ENCODE measurements at places on chromosomes 3 and 15.

GRCh38 chr3:197372047-197372661, 73.7 kb upstream of the DLG1 start:
- no peak for DNase-seq
- H3K36me3 ChIP-seq = no peaks in the 10 kb centered on the region
- no peak overlapping the region for H3K4me3 ChIP-seq
- no peaks in the 10 kb centered on the region for H3K4me1 ChIP-seq
- no peak overlapping the region for H3K27ac ChIP-seq

DNA sequence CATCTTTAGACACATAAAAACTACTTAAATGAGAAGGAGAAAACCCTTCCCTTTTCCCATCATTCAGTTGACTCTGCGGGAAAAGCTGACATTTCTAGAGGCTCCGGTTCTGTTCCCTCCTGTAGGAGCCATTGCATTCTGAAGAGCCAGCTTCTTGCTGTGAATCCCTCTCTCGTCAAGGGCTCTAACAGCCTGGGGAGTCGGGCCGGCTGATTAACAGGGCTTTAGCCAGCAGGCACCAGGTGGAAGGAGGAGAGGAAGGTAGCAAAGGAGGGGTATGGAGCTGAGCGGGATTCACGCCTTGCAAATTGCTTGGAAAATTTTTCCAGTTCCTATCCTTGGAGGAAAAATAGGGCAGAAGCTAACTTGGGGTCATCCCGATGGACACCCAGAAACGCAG, 108.3 kb upstream of the UBE2E1 start:
- H3K27me3 ChIP-seq = no peaks in the 10 kb centered on the region
- no peak for DNase-seq
- no peak overlapping the region for H3K27ac ChIP-seq
- H3K4me1 ChIP-seq = no peaks in the 10 kb centered on the region

GRCh38 chr3:45272032-45272810, 46.1 kb upstream of the TMEM158 start:
- no peaks in the 10 kb centered on the region for H3K4me1 ChIP-seq
- H3K36me3 ChIP-seq = no peaks in the 10 kb centered on the region
- DNase-seq = no peak
- H3K27me3 ChIP-seq = no peaks in the 10 kb centered on the region
- H3K4me3 ChIP-seq = no peak overlapping the region

DNA sequence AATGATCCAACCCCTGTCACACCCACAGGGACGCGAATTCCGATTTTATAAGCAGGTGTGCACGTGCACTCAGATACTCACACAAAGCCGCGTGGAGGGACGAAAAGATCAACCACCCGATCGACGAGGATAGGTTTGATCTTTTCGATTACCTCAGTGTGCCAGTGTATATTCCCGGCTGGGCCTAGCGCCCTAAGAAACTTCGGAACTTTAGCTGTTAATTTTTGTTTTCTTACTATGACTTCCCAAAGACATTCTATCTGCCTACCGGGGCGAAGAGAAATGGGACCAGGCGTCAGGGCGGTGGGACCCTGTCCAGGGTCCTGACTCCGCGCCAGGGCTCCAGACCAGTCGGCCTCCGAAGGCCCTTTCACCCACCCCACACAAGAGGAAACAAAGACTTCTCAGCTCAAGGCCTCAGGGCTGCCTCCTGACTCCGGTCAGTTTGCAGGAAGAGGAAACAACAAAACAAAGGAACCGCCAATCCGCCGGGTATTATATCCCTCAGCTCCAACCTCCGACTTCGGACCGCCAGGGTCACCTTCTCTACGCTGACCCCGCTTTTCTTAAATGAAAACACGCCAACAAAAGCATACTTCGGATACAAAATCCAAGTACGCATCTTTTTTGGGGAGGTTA, 6.8 kb downstream of the ONECUT1 start:
- H3K36me3 ChIP-seq = no peaks in the 10 kb centered on the region
- H3K4me1 ChIP-seq = peaks cover 13% of the 10 kb centered on the region
- H3K27ac ChIP-seq = no peak overlapping the region
- peaks cover 44% of the 10 kb centered on the region for H3K27me3 ChIP-seq
- peak overlapping the region; percentile 23 for H3K4me3 ChIP-seq

- H3K4me3 ChIP-seq = no peak overlapping the region
- no peak for DNase-seq
- no peaks in the 10 kb centered on the region for H3K27me3 ChIP-seq
- no peak overlapping the region for H3K27ac ChIP-seq
- no peaks in the 10 kb centered on the region for H3K36me3 ChIP-seq
Observed at GRCh38 chr3:146550743-146551510, 6.5 kb upstream of the PLSCR1 start.

GRCh38 chr15:67796196-67797127, 28.8 kb upstream of the SKOR1 start:
- H3K36me3 ChIP-seq = no peaks in the 10 kb centered on the region
- no peak for DNase-seq
- H3K27me3 ChIP-seq = no peaks in the 10 kb centered on the region
- peaks cover 5% of the 10 kb centered on the region for H3K4me1 ChIP-seq

GRCh38 chr3:50392101-50392715, 32.9 kb upstream of the TMEM115 start:
- H3K36me3 ChIP-seq = no peaks in the 10 kb centered on the region
- H3K27me3 ChIP-seq = no peaks in the 10 kb centered on the region
- H3K4me3 ChIP-seq = no peak overlapping the region
- no peaks in the 10 kb centered on the region for H3K4me1 ChIP-seq
- no peak overlapping the region for H3K27ac ChIP-seq

DNA sequence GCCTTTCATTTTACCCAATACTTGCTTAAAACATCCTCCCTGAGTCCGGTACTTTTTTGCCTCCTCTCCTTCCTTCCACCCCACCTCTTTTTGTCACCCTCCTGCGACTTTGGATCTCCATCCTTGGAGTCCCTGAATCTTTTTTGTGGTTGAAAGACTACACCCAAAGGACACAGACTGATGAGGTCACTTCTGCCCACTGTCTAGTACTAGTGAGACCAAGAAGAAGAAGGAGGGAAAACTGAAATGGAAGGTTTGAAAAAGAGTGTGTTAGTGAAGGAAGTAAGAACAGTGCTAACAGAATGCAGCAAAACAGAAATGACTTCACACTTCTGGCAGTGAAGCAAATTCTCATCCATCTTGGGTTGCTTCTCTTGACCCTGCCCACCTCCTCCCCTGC, 6.6 kb downstream of the B3GNT5 start:
- DNase-seq = no peak
- H3K4me1 ChIP-seq = peaks cover 2% of the 10 kb centered on the region

DNA sequence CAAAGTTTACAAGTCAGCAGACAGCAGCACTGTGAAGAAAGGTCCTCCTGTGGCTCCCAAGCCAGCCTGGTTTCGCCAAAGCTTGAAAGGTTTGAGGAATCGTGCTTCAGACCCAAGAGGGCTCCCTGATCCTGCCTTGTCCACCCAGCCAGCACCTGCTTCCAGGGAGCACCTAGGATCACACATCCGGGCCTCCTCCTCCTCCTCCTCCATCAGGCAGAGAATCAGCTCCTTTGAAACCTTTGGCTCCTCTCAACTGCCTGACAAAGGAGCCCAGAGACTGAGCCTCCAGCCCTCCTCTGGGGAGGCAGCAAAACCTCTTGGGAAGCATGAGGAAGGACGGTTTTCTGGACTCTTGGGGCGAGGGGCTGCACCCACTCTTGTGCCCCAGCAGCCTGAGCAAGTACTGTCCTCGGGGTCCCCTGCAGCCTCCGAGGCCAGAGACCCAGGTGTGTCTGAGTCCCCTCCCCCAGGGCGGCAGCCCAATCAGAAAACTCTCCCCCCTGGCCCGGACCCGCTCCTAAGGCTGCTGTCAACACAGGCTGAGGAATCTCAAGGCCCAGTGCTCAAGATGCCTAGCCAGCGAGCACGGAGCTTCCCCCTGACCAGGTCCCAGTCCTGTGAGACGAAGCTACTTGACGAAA, 24.2 kb downstream of the STARD5 start:
- H3K36me3 ChIP-seq = no peaks in the 10 kb centered on the region
- no peak overlapping the region for H3K27ac ChIP-seq
- no peak overlapping the region for H3K4me3 ChIP-seq
- DNase-seq = no peak
- peaks cover 6% of the 10 kb centered on the region for H3K4me1 ChIP-seq

GRCh38 chr3:130760922-130761321, 14.3 kb upstream of the PIK3R4 start:
- no peaks in the 10 kb centered on the region for H3K27me3 ChIP-seq
- DNase-seq = no peak
- H3K4me3 ChIP-seq = no peak overlapping the region
- H3K36me3 ChIP-seq = no peaks in the 10 kb centered on the region
- no peak overlapping the region for H3K27ac ChIP-seq

DNA sequence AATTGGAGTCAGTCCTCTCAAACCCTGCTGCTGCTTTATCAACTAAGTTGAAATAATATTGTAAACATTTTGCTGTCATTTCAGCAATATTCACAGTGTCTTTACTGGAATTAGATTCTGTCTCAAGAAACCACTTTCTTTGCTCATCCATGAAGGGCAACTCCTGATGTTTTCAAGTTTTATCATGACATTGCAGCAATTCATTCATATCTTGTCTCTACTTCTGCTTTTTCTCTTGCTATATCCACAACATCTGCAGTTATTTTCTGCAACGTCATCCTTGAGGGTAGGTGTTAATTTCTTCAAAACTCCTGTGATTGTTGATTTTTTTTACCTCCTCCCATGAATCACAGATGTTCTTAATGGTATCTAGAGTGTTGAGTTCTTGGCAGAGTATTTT, 181.6 kb downstream of the EPHA6 start:
- no peaks in the 10 kb centered on the region for H3K36me3 ChIP-seq
- H3K4me3 ChIP-seq = no peak overlapping the region
- H3K4me1 ChIP-seq = no peaks in the 10 kb centered on the region
- no peaks in the 10 kb centered on the region for H3K27me3 ChIP-seq
- DNase-seq = no peak

DNA sequence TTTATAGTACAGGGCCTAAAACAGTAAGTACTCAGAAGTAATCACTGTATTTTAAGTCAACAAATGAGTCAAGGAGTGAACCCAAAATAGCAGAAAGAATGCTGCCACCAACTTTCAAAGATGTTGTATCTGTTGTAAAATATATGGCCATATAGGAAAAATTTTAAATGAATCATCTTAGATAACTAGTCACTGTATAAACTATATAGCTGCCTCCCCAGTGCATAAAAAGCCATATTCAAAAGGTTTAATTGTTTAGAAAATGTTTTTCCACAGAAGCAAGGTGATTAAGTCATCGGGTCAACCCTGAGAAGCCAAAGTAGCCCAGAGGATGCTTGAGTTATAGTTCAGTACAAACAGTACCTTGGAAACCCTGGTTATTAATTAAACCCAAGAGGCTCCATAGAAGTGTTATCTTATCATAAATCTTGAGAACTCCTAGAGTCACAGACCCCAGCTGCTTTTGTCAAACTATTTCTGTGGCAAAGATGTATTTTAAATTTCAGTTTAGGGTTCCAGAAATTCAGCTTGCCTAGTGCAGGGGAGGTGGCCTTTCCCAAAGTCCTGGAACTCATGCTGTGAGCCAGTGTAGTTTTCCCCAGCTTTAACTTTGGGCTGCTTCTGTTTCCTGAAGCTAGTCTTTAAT, 39.2 kb downstream of the MBNL1 start:
- 0 out of 2 replicates have a peak, but pooled peaks cover 1% of the 10 kb centered on the region for H3K4me1 ChIP-seq
- no peaks in the 10 kb centered on the region for H3K27me3 ChIP-seq
- H3K36me3 ChIP-seq = no peaks in the 10 kb centered on the region
- H3K27ac ChIP-seq = no peak overlapping the region

DNA sequence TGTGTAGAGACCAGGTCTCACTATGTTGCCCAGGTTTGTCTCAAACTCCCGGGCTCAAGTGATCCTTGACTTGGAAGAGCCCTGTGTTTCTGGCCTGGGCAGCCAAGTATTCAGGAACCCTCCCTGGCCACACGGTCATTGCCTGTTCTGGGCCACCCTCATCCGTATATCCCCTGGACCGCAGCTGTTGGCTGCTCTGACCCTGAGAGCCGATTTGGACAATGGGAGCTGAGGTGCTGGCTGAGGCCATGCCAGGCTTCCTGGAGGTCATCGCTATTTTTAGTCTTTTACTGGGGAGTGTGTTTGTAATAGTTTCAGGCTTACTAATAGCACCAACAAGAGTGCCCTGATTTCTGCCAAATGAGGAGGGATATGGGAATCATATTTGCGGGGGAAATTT, 60.7 kb downstream of the ADAMTS7 start:
- H3K36me3 ChIP-seq = no peaks in the 10 kb centered on the region
- no peak overlapping the region for H3K4me3 ChIP-seq
- no peaks in the 10 kb centered on the region for H3K4me1 ChIP-seq
- H3K27me3 ChIP-seq = no peaks in the 10 kb centered on the region

- no peak overlapping the region for H3K4me3 ChIP-seq
- no peaks in the 10 kb centered on the region for H3K27me3 ChIP-seq
- H3K27ac ChIP-seq = no peak overlapping the region
- no peaks in the 10 kb centered on the region for H3K36me3 ChIP-seq
- no peak for DNase-seq
- no peaks in the 10 kb centered on the region for H3K4me1 ChIP-seq
Observed at GRCh38 chr3:64571982-64572381, 115.8 kb downstream of the ADAMTS9 start.

DNA sequence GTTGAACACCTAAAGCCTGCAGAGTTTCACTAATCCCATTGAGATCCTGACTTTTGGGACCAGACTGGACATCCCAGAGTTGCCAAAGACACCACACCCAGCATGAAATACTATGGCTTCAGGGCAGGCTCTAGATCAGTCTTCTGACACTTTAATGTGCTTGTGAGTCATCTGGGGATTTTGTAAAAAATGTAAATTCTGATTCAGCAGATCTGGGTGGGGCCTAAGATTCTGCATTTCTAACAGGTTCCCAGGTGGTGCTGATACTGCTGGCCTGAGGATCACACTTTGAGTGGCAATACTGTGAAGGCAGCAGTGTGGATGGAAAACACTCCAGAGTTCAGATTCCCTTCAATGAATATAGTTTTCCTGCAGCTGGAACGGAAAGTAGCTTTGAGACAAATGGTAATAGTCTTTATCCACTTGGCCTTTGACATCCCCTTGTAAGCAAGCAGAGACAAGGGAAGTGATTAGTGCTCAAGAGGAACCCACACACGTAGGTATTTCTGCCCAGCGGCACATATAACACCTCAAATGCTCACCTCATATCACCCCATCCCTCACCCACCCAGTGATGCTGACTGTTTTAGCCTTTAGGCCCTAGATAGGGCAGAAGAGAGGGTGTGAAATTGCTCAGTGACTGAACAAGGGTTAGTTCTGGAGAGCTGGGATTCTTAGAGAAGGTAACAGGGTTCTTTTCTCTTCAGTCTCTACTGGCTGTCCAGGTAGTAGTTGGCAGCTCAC, 51.5 kb upstream of the GSK3B start:
- H3K4me3 ChIP-seq = no peak overlapping the region
- no peaks in the 10 kb centered on the region for H3K36me3 ChIP-seq
- no peaks in the 10 kb centered on the region for H3K4me1 ChIP-seq
- H3K27me3 ChIP-seq = no peaks in the 10 kb centered on the region
- no peak overlapping the region for H3K27ac ChIP-seq
- no peak for DNase-seq

DNA sequence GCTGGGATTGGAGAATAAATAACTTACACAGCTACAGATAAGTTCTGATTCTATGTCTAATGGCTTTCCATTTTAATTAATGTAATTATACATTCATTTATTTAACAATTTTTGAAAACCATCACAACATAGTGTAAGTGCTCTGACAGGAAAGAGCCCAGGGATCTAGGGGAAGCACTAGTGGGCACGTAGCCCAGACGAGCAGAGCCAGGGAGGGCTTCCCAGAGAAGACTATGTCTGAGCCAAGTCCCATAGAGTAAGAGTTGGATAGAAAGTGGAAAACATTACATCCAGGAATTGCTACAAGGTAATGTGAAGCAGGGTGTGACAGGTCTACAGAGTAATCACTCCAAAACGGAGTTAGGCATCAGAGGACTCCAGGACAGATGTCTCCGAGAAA, 2.9 kb upstream of the HGD start:
- H3K27ac ChIP-seq = no peak overlapping the region
- H3K4me3 ChIP-seq = no peak overlapping the region
- DNase-seq = no peak
- H3K27me3 ChIP-seq = no peaks in the 10 kb centered on the region
- H3K4me1 ChIP-seq = peaks cover 2% of the 10 kb centered on the region

Data from iPS DF 6.9 (cell line).